Hematopoietic multipotent progenitor cell treated with erythropoietin and hydrocortisone succinate and interleukin-3 and kit ligand, for 15 days (in vitro differentiated cells): ENCODE measurements at places on chromosomes 3 and 15.
A peak's percentile ranks its signal among the peaks of the same experiment; 100 is the strongest.

DNA sequence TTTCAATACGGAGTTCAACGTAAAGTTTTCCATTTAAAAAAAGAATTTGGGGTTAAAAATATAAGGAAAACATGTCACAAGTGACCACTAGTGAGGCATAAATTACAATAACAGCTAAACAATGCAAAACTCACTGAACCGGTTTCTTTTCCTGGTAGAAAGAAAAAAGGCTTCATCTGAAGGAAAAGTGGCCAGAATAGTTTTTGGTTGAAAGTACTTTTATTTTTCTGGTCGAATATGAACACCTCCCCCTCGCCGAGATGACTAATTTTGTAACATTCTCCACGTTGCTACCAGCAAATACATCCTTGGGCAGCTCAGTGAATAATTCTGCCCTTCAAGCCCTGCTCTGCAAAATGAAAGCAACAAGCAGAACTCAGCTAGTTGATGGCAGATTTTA is 3.9 kb upstream of the SRGAP3 start:
- no peak for DNase-seq

DNA sequence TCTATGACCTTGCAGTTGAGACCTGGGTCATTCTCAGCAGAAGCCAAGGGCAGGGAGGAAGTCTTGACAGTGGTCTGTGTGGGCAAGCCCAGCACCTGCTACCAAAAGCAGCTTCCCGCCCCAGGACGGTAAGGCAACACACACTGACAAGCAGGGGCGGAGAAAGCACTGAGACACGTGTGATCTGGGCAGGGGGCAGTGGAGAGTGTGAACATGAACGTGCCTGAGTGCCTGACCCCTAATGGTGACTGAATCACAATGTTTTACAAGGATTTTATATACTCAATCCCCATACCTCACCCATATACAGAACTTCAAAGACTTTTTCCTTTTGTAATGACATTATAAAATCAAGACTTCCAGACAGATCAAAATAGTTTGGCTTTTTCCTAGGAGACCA is 35.2 kb downstream of the ANP32A start:
- DNase-seq, result no peak

GRCh38 chr3:184637705-184638104 is 74.2 kb downstream of the MAGEF1 start:
- no peak for DNase-seq

DNA sequence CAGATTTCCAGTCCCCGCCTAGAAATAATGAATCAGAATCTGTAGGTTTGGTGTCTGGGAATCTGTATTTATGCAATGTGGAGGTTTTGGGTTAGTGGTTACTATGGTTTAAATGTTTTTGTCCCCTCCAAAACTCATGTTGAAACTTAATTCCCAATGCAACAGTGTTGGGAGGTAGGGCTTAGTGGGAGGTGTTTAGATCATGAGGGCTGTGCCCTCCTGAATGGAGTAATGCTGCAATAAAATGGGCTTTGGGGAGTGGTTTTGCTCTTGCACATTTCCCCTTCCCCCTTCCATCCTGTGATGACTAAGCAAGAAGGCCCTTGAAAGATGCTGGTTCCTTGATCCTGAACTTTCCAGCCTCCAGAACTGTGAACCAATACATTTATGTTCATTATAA is 9.2 kb upstream of the RFC4 start:
- no peak for DNase-seq

- DNase-seq, result no peak
These were observed 48.0 kb downstream of the EHHADH start for GRCh38 chr3:185205865-185206264.

DNA sequence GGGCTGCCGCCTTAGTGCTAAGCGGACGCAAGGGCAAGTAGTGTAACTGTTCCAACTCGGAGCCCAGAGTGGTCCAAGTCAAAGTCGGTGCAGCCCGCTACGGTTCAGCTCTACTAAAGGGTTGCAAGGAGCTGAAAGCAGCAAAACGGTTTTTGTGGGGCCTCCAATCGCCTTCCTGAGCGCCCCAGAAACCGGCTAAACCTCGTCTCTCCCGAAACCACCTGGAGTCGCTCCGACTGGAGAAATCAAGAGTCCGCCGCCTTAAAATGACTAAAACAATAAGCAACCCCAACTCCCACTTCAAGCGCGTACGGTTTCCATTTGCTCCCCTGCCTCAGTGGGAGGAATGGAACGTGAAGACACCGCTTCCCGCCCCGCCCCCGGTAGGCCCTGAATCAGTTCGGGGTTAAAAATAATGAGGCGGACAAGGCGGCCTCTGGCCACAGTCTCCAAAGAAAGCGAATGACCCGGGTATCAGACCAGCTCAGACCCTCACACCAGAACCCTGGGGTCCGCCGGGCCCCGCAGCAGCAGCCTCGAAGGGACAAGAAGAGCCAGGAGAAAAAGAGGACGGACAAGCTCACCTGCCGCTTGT is 401 bp downstream of the SEC11A start:
- peak; percentile 19 for DNase-seq

DNA sequence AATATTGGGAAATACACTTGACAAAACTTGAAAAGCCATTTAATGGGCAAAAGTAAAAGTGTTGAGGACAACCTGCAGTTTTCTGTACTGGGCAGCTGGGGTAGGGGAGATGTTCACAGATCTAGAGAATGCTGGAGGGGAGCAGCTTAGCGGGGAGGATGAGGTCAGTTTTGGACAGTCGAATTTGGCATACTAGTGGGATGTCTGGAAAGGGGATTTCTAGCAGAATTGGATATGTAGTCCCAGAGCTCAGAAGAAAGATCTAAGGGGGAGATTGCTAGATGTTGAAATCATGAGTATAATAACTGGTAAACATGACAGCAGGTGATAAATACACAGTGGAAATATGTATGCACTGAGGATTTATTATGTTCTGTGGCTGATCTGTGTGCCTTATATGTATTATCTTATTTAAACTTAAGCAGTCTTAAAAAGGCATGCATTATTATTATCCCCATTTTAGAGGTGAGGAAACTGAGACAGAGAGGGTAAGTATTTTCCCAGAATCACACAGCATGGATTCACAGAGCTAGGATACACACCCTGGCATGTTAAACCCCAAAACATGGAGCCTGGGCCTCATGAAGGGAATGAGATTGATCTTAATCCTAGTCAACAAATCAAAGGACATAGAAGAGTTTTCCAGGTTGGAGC is 42.7 kb downstream of the TLNRD1 start:
- DNase-seq, result no peak

GRCh38 chr3:55476515-55476914 is 10.6 kb downstream of the WNT5A start:
- DNase-seq, result no peak
